Activated T-cell treated with anti-CD3 and anti-CD28 coated beads, Interleukin-2, amount 50 U/mL, for 1 hour (primary cell): ENCODE measurements at places on chromosomes 3 and 15.

DNA sequence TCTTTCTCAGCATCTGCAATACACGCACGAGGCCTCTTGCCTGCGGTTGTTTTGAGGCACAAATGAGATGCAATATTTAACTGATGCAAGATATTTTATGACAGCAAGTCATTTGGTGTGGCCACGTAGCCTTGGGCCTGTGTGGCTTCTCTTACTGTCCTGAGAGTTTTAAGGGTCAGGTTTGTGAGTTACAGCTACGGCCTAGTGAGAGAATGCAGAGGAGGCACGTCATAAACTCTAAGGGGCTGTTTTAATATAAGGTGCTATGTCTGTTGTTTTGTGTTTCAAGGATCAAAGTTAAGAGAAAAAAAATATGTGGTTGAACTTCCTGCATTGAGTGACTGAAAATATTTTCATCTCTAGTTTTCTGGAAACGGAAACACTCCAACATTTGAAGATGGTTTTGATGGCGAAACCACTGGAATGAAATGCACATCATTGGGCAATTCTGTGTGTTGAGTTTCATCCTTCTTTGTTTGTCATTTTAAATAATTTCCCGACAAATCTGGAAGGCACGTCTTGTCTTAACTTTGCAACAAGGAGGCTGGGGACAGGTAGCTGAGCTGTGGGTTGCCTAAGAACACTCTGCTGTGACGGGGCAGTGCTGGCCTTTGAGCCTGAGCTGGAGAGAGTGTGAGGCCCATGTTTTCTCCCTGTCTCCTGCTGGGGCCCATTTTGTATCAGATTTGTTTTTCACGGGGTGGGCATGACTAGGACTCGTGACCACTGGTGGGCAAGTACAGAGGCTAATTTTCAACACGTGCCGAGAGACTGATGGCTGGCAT lies 5.1 kb downstream of the APBA2 start:
- DNase-seq: peak; percentile 38

GRCh38 chr3:119352863-119353527 lies 58.8 kb downstream of the ARHGAP31 start:
- DNase-seq: peak; percentile 19

GRCh38 chr3:70108072-70108471 lies 108.5 kb downstream of the SAMMSON start:
- DNase-seq: no peak

GRCh38 chr3:15096046-15096445 lies 2.9 kb downstream of the RBSN start:
- DNase-seq: no peak

GRCh38 chr15:68646696-68647095 lies 67.9 kb downstream of the CORO2B start:
- DNase-seq: no peak

- DNase-seq: no peak
Measured at GRCh38 chr3:31444220-31445142, 88.2 kb upstream of the STT3B start.

GRCh38 chr3:50295553-50296431 lies 3.4 kb downstream of the HYAL3 start:
- DNase-seq: no peak

GRCh38 chr15:35167675-35168074 lies 82.6 kb upstream of the NANOGP8 start:
- no peak for DNase-seq

GRCh38 chr15:53437985-53438841 lies 321.2 kb downstream of the WDR72 start:
- no peak for DNase-seq

DNA sequence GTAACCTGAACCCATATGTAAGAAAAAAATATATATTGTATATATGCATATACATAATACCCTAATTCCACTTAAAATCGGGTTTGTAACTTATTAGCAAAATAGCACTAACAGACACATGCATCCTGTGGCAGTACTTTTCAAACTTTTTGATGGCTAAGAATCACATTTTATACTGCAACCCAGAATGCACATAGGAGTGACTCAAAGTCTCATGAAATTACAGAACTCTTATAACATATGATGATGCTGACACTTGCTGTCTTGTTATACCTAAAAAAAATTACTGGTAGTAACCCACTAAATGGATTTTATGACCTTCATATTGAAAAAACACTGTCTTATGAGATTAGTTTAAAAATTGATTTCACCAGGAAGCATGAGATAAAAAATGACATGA lies 152.4 kb upstream of the FRMD4B start:
- no peak for DNase-seq

DNA sequence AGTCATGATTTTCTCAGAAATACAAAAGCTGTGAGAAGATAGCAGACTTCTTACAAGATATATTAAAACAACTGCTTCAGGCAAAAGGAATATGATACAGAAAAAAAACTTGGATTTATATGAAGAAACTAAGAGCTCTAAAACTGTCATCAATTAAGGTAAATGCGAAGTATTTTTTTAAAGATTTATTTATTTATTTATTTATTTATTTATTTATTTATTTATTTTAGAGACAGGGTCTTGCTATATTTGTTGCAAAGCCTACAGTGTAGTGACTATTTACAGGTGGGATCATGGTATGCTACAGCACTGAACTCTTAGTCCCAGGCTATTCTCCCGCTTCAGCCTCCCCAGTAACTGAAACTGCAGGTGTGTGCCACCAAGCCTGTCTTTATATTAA lies 274.3 kb upstream of the BCHE start:
- DNase-seq: no peak
